ENCODE measurements at places on chromosomes 4 and X. TPM values are rescaled to one million over a fixed set of nuclear protein-coding genes. Genes with fewer than 3 reads are reported as not detected.

YIPF6 gene
- total RNA-seq: 15.7 TPM

TMPRSS11E gene
- not detected for total RNA-seq

FAM50A gene
- total RNA-seq: 63.4 TPM

LARP7 gene
- 30.8 TPM for total RNA-seq

TECRL gene
- total RNA-seq: not detected

UGT2B17 gene
- total RNA-seq: not detected
